ENCODE measurements at places on chromosomes 4 and X.

DNA sequence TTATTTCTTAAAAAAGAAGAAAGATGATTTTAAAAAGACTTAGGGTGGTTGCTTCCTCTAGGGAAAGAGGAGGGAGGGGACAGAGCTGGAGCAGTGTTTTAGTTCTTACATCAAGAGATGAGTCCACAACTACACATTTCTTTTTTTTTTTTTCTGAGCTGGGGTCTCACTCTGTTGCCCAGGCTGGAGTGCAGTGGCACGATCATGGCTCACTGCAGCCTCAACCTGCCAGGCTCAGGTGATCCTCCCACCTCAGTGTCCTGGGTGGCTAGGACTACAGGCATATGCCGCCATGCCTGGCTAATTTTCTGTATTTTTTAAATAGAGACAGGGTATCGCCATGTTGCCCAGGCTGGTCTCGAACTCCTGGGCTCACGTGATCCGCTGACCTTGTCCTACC, 17.2 kb downstream of the SH3KBP1 start:
- DNase-seq, result no peak

DNA sequence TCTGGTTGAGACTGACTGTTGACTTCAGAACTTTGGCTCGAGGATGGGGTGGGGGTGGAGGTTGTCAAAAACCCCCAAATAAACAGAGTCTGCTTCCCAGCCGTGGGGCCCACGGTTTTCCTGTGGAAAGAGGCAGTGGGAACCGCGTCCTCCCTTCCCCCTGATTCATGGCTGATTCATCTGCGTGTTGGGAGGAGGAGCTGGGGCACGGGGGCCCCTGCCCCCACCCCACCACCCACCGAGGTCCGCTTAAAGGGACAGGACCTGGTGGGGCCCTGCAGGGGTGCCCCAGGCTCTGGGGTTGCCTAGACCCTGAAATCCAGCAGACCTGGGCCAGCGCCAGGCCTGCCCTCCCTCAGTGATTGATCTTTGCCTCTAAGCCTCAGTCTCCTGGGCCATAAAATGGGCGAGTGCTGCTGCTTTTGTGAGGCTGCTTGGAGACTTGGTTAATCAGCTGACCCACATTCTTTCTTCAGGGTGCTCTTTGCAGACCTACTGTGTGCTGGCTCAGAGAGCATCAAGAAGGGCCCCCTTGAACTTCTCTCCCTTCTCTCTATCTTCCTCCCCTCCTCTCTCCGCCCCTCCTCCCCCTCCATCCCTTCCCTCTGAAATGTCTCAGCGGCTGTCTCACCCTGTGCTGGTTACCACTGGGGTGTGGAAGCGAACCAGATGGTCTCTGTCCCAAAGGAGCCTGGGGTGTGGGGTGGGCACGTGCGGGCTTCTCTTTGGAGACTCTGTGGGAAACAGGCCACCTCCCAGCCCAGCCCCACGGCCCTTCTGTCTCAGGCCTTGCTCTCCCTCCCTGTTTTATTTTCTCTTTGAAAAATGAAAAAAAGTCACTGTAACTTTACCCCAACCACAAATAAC, 9.1 kb downstream of the HTRA3 start:
- DNase-seq, result peak; percentile 94

- no peak for DNase-seq
These were observed 74.7 kb downstream of the PPARGC1A start for GRCh38 chr4:23814996-23815660.

DNA sequence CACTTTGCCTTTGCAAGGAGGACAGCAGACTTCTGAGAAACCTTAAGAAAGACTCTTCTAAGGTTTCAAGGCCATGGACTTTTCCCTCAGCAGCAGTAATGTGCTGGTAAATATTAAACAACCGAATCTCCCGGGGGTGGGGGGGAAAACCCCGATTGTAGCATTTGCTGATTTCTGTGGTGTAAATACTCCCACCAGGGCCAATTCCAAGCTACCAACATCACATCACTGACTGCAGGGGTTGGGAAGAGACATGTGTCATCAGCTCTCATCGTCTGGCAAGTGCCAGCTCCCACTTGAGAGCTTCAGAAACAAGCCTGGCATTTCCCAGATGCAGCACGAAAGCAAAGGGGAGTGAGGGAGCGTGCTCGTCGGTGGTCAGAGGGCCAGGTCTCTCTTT, 101.2 kb downstream of the BCOR start:
- DNase-seq, result no peak

DNA sequence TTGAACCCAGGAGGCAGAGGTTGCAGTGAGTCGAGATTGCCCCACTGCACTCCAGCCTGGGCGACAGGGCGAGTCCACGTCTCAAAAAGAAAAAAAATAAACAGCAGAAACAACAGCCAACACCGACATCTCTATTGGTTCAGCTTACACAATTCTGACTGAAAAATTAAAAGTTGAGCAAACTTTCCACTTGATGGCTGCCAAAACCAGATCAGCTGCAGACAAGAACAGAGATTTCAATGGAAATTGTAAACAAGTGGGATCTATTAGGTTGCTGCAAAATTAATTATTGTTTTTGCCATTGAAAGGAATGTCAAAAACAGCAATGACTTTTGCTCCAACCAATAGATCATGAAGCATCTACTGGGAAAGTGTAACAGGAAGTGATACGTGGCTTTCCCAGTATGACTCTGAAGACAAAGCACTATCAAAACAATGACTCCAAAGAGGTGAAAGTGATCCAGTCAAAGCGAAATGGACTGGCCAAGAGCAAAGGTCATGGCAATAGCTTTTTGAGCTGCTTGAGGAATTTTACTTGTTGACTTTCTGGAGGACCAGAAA, 26.3 kb downstream of the UPF3B start:
- no peak for DNase-seq

DNA sequence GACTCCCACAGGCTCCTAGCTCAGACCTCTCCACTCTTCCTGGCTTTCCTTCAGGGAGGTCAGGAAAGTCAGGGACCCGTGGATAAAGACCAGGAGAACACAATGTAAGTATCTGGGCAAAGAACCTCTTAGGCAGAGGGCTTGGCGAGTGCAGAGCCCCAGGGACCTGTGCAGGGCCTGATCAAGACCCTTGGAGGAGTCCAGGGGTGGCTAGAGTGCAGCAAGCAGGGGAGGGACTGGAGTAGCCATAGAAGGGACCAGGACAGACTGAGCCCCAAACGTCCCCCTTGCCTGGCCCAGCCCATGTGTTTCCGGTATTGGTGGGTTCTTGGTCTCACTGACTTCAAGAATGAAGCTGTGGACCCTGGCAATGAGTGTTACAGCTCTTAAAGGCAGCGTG, 5.9 kb upstream of the TNIP2 start:
- no peak for DNase-seq

DNA sequence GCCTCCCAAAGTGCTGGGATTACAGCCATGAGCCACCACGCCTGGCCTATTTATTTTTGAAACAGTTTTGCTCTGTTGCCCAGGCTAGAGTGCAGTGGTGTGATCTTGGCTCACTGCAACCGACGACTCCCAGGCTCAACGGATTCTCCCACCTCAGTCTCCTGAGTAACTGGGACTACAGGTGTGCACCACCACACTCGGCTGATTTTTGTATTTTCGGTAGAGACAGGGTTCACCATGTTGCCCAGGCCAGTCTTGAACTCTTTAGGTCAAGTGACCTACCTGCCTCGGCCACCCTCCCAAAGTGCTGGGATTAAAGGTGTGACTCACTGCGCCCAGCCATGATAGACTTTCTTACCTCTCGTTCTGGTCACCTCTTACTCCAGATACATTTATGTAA, 124.0 kb downstream of the UBE2K start:
- no peak for DNase-seq

DNA sequence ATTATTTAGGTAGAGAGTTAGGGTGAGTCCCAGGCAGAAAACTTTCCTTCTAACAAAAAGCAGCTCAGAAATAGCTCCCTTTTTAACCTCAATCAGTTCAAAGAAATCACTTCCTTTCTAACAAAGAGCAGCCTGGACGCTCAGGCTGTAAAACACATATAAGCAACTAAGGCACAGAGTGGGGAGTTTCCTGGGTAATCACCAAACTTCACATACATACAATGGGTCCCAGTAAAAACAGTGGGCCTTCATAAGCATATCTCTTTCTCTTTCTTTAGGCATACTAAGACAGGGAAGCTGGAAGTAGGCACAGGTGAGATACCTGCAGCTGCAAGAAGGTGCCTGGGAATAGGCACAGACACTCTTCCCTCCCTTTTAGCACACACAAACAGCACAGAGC, 4.9 kb upstream of the NAF1 start:
- no peak for DNase-seq

- DNase-seq, result no peak
These were observed 34.1 kb downstream of the SLITRK4 start for GRCh38 chrX:143601809-143602208.

- DNase-seq, result peak; percentile 25
These were observed 38.4 kb upstream of the FAM9B start for GRCh38 chrX:9072281-9072680.

GRCh38 chr4:140876615-140877364, 120.6 kb upstream of the TBC1D9 start:
- peak; percentile 70 for DNase-seq

- no peak for DNase-seq
These were observed 39.3 kb downstream of the GATB start for GRCh38 chr4:151721466-151721865.

DNA sequence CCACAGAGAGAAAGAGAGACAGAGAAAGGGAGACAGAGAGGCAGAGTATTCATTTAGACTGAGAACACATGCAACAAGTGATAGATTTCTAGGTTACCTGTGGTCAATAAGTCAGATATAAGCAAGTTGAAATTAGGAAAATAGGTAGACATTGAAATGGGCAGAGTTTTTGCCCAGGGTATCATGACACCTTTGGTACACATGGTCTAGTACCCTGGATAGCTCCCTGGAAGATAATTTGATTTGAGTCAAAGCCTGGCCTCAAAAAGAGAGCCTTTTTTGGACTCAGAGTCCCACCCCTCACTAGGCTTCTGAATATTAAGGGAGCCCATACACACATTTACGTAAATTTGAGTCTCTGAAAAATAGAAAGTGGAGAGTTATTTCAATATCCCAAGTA, 4.0 kb upstream of the RPS6KA6 start:
- DNase-seq, result no peak

GRCh38 chr4:61958591-61958990, 758.5 kb downstream of the ADGRL3 start:
- DNase-seq, result no peak

- DNase-seq, result peak; percentile 81
These were observed 868 bp downstream of the PLS3 start for GRCh38 chrX:115561605-115562479.

- DNase-seq, result no peak
These were observed 711.8 kb upstream of the FAM241A start for GRCh38 chr4:111433441-111433840.

DNA sequence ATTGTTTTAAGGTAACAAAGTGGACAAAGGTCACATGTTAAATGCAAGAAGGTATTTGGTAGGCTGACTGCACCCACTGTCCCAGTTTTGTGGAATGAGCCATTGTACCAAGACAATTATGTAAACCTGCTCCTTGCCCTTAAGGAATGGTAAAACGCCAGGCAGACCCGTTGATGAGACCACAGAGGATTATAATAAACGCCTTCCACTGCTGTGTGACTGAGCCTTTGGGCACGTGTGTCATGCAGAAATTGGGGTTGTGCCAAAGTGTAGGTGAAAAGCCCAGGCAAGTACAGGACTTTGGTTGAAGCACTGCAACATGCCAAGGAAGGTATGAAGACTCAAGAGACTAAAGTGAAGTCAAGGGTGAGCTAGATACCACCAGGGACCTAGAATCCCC, 59.7 kb downstream of the LRRC66 start:
- no peak for DNase-seq

DNA sequence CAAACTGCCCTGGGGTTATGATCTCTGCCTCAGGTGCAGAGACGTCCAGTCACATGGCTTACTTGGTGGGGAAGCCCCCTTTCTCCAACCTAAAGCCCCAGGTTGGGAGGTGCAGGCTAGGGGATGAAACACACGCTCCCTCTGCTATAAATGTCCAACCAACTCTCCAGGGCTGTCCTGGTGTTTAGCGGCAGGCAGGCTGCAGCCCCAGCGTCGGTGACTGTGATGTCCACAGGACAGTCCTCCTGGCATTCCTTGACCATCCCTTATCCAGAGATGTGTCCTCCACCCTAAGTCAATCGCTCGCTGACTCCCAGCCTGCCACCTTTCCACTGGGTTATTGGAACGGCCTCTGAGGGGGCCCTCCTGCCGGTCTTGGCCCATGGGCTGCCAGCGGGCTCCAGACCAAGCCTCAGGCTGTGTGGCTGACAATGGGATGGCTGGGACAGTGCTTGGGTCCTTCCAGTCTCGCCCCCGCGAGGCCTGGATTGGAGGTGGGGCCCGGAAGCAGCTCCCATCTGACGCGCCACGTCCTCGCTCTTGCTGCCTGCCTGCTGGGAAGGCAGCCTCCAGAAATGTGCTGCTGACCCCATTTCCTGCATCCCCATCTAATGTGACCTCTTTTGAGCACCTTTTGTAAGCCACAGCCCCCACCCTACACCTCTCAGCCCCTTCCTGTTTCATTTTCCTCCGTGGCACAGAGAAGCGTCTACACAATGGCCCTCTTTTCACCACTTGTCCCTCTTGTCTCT, 60.8 kb upstream of the ADRA2C start:
- no peak for DNase-seq

DNA sequence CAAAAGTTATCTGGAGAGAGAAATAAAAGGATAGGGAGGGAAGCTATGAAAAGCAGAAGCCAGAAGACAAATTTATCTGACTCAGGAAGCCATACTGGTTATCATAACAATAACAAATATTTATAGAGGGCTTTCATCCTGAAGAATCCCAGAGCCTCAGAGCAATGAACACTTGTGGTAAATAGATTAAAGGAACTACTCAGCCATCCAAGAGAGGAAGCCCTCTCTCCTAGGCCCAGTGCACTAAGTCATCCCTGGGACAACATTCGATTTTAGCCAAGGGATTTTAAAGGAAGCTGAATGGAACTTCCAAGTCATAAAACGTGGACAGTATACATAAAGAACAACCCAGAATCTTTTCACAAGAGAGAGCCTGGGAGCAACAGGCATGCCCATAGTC, 76.9 kb downstream of the COL4A6 start:
- no peak for DNase-seq

- no peak for DNase-seq
These were observed 86.5 kb upstream of the LEF1 start for GRCh38 chr4:108255203-108255747.

DNA sequence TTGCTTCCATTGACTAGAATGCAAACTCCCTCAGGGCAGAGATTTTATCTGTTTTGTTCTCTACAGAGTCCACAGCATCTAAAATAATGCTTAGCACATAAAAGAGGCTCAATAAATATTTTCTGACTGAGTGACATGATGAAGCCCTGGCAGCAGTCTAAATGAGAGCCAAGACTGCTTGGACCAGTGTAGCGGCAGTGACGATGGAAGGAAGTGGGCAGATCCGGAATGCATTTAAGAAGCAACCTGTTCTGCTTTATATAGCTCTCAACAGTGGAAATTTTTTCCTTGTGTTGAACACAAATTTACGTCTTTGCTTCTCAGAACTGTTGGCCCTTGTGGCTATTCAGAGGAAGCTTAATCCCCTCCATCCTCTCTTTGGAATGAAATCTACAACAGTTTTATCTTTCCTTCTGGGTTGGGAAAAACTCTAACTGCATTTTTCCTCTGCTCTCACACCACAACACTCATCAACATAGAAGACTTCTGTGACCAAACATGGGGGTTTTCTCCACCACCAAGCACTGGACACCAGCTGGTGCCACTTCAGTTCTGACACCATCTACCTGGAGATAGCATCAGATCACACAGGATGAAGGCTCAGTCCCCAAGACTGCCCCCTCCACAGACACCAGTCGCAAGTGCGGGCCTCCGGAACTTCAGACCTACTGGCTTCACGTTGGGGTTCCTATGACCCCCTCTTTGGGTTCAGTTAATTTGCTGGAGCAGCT, 7.0 kb upstream of the BEND4 start:
- DNase-seq, result no peak

Data from muscle of back (tissue), 13 donors.